Activated B cell treated with CpG ODN at 0.5 μM for 24 hours (primary cell): ENCODE measurements at places on chromosomes 7 and 10. TPM values are rescaled to one million over a fixed set of nuclear protein-coding genes. Genes with fewer than 3 reads are reported as not detected.

Gene SFXN3
- 9.5 and 9.8 TPM in 2 replicates for total RNA-seq

GRCh38 chr10:110802551-110803238, 69.0 kb upstream of the PDCD4 start:
- no peak for DNase-seq

Gene NYAP1
- not detected in 2 replicates for total RNA-seq

Gene MAT1A
- total RNA-seq: not detected in 2 replicates

Gene SYCE1
- 0.17 TPM in 1 of 2 replicates, not detected in the other for total RNA-seq

DNA sequence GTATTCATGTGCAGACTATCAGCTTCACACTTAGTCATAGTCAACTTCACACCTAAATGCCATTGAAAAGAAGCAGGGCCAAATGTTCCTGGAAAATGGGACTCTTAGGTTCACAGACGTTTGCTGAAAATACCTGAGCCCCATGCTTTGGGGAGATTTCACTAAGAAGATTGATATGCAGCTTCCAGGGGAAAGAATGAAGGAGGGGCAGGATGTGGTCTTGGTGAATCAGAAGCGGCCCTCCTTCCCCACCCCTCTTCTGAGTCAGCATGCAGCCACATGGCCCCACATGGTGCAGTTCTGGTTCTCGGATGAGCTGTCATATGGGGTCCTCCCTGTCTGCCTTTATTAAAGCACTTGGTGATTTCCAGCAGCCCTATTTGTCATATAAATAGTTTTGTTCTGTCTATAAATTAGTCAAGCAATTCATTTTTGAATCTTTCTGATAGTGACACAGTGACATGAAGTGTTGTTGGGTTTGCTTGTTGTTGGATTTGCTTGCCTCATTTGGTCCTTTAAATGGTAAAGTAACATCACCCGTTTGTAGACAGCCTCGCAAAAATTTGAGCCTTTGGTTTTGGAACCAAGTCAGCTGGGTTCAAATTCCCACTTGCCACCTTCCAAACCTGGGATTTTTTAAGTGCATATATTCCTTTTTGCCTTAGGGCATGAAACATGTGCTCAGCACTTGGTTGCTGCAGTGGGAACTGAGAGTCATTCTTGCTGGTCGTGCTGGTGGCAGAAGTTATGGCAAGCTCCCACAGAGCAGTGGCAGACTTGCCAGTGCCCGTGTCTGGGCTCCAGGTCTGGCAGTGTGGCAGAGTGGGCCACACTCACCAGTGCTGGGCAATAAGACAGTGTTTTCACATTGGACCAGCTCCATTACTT, 68.1 kb upstream of the CDK6 start:
- no peak for DNase-seq

- no peak for DNase-seq
These were observed 199.4 kb downstream of the GRID1 start for GRCh38 chr10:86167121-86167761.

DNA sequence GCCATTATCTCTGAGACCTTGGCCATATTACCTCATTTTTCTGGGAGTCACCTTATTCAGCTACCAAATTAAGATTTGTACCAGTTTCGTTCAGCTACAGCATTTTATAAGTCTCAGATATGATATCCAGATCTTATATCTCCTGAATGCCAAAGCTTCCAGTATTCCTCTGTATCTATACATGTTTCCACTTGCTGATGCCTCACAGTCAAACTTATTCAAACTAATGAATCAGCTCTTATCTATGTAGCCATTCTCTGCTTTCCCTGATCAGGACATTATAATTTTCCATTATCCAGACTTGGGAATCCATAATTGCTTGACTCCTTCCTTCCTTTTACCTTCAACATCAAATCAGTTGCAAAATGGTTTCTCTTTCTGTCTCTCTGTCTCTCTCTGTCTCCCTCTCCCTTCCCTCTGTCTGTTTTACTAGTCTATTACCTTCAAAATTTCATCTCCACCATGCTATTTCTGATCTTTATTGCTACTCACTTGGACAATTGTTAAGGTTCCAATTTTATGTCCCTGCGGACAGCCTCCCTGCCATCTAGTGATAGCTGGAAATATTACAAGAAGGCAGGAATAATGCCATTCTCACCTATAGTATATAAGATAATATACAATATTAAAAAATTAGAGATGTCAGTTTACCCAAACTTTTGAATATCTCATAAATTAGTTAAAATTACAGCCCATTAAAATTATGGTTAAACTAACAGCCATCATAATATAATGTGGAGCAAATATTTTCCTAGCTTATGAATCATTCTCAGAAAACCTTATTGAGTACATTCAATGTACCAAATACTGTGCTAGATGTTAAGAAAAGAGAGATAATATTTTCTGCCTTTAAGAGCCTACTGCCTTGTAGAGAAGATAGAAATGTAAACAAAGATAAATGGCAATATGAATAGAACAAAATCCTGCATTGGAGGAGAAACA, 89.8 kb downstream of the PCLO start:
- DNase-seq: no peak

Gene SIRT1
- total RNA-seq: 30.1 and 31.6 TPM in 2 replicates

DNA sequence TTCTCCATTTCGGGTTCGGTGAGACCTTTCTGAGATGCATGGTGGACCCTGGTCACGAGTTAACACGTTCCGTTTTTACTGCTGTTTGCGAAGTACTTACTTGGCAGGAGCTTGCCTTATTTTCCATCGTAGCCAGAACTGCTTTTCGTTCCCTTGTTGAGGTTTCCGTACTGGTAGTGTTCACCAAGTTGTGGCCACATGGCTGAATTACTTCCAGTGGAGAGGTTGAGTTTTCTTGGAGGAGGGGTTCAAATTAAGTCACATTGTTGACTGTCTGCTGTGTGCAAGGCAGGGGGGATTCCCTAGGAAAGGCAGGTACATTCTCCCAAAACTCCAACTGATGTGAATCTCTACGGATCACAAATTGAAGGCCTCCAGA, 4.0 kb downstream of the MXI1 start:
- no peak for DNase-seq

- no peak for DNase-seq
These were observed 822 bp downstream of the SHOC2 start for GRCh38 chr10:110919971-110920881.

Gene LIPN
- total RNA-seq: 0.24 and 0.27 TPM in 2 replicates

DNA sequence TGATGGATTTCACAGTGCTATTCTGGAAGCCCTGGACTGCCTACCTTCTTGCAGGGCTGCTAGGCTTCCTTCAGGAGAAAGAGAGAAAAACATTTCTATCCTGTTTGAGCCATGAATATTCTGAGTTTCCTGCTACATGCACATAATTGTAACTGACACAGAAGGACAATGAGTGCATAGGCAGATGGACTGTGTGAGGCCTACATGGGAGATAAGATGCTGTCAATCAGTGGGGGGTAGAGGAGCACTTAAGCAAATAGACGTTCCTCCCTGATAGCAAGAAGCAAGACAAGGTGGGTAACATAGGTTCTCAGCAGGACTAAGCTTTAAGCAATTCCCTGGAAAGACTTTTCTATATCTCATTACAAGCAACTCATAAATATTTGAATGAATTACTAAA, 11.6 kb downstream of the ALDH18A1 start:
- DNase-seq: no peak

Gene SPDYE5
- 0.20 TPM in 1 of 2 replicates, not detected in the other for total RNA-seq

DNA sequence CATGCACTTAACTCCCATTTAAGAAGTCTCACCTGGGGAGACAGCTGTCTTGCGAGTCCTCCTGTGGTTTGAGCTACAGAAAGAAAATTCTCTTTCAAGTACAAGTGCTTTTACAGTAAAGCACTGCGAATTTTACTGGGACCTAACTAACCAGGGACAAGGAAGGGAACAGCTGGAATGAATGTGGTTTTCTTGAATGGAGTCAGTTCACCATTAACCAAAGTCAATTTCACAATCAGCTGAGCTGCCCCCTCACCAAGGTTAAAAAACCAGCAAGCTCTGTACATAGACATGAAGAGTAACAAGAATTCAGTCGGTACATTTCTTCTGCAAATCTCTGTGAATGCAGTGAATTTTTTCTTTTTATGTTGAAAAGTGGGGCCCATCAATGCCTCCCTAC, 56.3 kb downstream of the GFRA1 start:
- DNase-seq: no peak

Gene CALML5
- total RNA-seq: not detected in 2 replicates

DNA sequence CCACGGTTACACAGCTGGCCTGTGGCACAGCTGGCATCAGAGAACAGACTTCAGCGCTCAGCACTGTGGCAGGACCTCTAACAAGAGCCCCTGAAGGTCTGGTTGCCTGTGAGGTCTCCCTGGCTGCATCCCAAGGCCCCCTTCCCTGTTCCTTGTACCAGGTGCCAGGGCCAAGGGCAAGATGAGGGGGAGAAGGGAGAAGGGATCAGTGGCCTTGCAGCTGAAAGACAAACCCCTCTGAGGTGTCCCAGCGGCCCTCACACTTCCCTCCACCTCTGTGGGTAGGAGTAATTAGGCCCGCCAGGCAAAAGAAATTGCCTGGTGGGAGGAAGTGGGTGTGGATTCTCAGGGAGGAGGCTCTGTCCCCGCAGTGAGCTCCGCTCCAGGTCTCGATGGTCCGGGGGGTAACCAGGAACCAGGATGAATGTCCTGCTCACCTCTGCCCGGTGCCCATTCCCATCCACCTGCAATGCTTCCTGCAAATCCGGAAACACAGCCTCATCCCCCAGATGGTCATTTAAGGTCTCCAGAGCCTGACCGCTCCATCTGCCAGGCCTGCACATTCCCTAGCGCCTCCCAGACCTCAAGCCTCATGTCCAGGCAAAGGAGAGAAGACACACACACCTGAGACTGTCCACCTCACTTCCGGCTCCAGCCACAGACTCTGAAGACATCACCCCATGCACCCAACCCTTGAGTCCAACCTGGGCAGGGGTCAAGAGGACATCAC, 22.7 kb downstream of the GRID2IP start:
- no peak for DNase-seq

Gene GIMAP6
- 0.17 and 0.35 TPM in 2 replicates for total RNA-seq

DNA sequence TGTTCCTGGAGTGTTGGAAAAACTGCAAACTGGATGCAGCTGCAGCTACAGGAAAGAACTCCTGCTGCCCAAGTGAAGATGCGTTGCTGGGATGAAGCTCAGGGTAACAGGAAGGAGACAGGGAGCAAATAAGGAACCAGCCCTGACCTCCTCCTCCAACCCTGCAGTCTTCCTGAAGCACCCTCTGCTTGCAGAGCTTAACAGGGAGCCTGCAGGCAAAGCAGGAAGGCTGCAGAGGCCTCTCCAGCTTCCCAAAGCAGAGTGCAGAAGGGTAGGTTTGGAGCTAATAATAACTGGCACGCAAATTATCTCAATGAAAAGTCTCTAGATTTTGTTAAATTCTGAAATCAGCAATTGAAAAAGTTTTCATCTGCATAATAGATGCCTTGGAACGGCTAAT, 92.5 kb downstream of the SORCS1 start:
- no peak for DNase-seq

Gene OPN1SW
- not detected in 2 replicates for total RNA-seq

GRCh38 chr7:28509251-28510025, 97.1 kb downstream of the CREB5 start:
- DNase-seq: no peak

DNA sequence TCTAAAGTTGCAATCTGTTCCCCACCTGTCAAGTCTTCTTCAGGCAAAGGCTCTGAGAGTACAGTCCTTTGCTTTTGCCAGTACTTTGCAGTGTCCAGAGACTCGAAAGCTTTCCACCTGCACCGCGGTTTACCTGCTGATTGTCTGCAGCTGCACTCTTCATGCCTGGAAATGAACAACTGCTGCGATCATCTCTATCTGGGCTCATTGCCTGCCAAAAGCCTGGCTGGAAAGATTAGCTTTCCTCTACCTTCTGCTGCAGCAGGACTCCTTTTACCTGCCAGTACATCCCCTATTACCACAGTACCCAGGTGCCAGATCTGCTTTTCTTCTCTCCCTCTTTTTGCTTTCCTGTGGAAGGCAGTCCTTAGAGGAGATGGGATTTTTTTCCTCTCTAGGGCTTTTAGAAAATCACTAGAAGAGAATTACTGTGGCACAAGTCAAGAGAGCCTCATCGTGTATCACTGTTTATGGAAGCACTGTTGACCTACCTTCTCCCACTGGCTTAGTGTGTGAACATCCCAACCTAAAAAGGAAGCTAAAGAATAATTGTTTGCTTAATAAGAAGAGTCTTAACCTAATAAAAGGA, 2.2 kb downstream of the STRIP2 start:
- no peak for DNase-seq

GRCh38 chr10:57880446-57881227, 387.1 kb downstream of the IPMK start:
- no peak for DNase-seq

- no peak for DNase-seq
These were observed 266.6 kb downstream of the SUGCT start for GRCh38 chr7:40401406-40401805.

Gene PRSS37
- total RNA-seq: not detected in 2 replicates

Gene OAT
- total RNA-seq: 19.6 and 20.1 TPM in 2 replicates

DNA sequence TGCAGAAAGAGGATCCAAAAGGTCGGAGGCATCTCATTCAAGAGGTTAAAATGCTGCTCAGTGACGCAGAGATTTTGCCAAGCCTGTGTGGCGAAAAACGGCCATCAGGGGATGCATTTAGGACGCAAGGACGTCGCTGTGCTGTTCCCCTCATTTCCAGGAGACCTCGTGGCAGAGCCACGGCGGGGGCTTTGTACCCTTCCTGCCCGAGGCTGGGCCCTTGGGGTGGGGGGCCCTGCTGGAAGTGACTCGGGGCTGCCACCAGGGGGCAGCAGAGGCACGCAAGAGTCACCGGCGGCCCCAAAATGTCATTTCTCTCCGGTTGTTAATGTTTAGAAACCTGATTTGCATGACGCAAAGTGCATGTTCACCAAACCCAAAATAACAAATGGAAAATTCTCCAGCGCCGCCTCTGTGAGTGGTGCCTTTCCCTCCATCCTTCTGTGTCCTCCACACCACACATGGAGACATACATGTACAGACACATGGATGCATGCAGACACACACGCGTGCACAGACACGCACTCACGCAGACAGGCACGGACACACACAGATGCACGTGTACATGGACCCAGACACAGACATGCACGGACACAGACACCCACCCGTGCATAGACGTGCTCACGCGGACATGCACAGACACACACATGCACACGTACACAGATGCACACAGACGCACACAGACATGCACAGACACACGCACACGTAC, 51.0 kb upstream of the NKX6-2 start:
- peak; percentile 54 for DNase-seq

Gene TAS2R60
- total RNA-seq: not detected in 2 replicates

- DNase-seq: no peak
These were observed 147.6 kb upstream of the AOAH start for GRCh38 chr7:36871863-36872262.
